ENCODE measurements at places on chromosomes 12 and 14.
A peak's percentile ranks its signal among the peaks of the same experiment; 100 is the strongest.

DNA sequence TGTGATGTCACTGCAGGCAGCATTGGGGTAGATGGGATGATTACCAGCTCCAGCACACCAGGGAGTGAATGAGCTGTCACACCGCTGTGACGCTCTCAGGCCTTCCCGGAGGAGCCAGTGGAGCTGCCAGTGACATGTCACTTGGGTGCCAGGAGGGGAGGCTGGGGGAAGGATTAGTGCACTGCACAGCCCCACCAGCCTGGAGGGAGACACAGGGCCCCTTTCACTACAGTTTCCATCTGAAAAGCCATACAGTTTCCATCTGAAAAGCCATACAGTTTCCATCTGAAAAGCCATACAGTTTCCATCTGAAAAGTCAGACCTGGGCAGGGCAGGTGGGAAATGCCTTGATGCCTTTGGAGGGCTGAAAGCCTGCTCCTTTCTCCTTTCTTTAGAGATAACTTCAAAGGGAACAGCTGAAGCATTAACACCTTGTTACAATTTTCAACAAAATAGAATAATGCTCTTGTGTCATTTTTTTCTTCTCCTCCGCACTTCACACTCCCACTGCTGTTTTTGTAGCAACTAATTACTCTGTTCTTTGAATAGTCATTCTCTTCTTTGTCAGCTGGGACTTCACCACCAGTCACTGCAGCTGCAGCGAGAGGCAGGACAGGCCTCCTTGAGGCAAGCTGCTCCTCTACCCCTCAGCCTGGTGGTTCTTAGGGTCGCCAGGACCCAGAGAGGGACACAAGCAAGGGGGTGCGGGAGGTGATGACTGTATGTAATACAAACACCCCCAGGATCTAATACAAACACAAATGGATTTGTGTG lies 256.9 kb upstream of the RGS6 start:
- DNase-seq: no peak

- DNase-seq: no peak
Measured at GRCh38 chr14:89351221-89351515, 65.9 kb downstream of the FOXN3 start.

GRCh38 chr12:31752450-31752849 lies 23.6 kb upstream of the AMN1 start:
- no peak for DNase-seq

- DNase-seq: no peak
Measured at GRCh38 chr12:130441771-130442760, 104.4 kb downstream of the PIWIL1 start.

DNA sequence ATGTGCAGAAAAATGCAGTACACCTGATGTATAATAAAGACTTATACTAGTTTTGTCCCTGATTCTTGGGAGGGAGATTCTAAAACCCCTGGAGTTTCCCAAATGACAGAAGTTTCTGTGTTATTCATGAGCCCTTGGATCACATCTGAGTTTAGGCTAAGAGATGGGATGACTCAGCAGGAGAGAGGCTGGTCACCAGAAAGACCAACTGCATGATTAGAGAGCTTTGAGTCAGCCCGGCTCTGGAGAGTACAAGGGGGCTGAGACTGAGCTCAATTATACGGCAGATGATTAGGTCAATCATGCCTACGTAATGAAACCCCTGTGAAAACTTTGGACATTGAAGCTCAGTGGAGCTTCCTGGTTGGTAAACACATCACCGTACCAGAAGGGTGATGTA lies 174.2 kb downstream of the SSPN start:
- peak; percentile 83 for DNase-seq

GRCh38 chr12:67921286-67921685 lies 68.0 kb upstream of the IFNG-AS1 start:
- no peak for DNase-seq

DNA sequence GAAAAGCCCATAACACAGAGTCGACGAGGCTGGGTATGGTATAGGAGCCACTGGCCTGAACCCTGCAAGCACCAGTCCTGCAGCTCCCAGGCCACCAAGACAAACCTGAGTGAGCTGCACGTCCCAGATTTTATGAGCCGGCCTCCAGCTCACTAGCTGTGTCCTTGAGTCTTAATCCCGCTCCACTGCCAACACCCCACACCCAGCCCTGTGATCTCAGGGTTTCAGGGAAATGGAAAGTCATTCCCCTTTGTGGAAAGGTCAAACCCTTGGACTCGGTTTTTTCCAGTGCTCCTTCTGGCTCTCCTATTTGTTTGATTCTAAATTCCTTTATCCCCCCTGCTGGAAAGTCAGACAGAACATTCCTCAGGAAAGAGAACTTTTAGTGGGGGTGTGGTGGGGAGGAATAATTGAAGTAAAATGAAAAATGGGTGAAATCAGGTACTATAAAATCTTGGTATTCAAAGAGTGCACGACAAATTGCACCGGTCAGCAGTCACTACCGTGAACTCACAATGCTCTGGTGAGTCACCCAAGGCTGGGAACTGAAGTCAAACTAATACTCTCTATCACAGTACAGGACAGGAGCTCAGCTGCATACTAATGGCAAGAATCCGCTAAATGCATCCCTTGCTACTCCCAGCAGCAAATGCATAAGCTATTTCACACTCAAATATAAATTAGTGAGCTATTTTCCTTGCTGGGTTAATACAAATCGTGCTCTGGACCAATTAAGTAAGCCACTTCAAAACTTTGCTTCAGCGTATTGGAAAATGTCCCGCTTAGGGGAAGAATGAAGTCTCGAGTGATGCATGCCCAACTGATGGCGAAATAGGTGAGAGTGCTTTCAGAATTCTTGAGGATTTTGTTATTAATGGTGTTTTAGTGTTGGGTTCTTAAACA lies 9.0 kb downstream of the PITPNM2 start:
- peak; percentile 75 for DNase-seq

GRCh38 chr12:24960222-24960855 lies 11.4 kb upstream of the BCAT1 start:
- DNase-seq: peak; percentile 69

DNA sequence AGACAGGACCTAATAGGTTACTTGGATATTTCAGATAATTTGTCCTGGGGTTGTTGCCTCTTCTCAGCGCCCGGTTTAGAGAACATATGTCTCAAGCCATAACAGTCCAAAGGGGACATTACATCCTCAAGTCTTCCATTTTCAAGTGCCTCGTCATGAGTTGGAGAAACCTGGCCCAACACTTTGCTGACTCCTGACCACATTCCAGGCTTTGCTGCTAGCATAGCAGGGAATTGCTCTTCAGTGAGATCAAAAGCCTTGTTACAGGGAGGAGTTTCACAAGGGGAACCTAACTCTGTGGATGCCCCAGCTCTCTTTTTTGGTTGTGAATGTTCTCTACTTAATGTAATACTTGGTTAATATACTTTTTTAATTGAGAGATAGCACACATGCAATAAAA lies 8.2 kb upstream of the MMP19 start:
- peak; percentile 62 for DNase-seq

- DNase-seq: no peak
Measured at GRCh38 chr12:33676866-33677265, 237.2 kb upstream of the SYT10 start.

DNA sequence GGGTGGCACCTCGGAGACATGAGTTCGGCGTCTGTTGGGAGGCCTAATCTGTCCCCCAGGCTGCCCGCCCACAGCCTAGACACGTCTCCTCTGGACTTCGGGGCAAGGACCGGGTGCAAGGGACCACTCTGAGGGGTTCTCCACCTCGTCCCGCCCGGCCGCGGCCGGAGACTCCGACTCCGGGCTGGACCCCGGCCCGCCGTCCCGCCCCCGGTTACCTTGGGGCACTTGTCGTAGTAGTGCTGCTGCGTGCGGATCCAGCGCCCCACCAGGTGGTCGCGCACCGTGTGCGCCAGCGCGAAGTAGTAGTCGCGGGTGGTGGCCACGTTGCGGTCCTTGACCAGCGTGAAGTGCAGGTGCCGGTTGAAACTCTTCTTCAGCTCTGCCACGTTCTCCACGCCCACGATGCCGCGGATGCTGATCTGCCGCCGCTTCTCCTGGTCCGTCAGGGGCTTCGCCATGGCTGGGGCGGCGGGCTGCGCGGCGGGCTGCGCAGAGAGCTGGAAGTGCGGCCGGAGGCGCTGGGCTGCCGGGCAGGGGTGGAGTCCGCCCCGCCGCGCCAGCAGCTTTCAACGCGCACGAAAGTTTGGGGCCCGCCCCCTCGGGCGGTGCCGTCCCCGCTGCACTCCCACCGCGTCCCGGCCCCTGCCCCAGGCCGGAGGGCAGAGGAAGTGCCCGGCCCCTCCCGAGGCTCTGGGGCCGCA lies at the start of gene PYGL:
Gene PYGL (minus strand): TSS at position 541 of the 704 bp plus-strand sequence. CDS start 80 bp downstream, at position 461.
- DNase-seq: peak; percentile 59

DNA sequence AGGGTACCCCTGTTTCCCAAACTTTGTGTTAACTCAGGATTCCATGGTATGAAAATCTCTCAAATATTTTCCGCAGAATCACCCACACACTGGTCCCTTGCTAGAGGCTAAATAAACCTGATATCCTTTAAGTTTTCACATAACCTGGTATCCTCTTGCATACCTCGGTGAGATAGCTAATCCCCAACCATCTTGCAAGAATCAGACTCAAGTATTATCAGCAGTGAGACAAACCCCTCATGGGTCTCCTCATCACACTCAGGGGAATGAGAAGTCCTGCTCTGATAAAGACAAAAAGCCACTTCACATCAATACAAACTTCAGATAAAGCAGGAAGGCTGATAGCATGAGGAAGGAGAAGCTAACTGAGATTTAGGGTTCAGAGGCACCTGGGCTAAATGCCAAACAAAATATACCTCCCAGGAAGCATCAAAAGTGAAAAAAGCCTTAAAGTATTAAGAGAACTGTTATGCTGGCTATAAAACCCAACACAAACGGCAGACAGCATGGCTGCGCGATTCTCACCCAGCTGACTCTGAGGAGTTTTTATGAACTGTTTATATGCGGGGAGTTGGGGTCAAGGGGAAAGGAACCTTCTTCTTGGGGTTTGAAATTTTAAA lies 96.5 kb downstream of the FOXN3 start:
- DNase-seq: no peak

- peak; percentile 95 for DNase-seq
Measured at GRCh38 chr12:64560396-64561301, 49.6 kb upstream of the RASSF3 start.

DNA sequence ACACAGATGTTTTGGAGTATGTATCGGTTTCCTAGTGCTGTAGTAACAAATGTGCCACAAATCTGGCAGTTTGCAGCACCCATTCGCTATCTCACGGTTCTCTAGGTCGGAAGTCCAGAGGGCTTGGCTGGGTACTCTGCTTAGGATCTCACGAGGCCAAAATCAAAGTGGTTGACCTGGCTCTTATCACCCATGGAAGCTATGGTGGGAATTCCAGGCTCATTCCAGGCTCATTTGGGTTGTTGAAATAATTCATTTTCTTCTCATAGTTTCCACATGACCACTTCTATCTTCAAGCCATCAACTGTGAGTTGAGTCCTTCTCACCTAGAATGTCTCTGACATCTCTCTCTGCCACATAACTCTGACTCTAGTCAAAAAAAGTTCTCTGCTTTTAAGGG lies 431.0 kb upstream of the TMPO start:
- DNase-seq: no peak

- no peak for DNase-seq
Measured at GRCh38 chr14:79378020-79378419, 833.3 kb downstream of the DIO2 start.

- peak; percentile 97 for DNase-seq
Measured at GRCh38 chr14:95507174-95507573, 9.3 kb downstream of the SYNE3 start.

DNA sequence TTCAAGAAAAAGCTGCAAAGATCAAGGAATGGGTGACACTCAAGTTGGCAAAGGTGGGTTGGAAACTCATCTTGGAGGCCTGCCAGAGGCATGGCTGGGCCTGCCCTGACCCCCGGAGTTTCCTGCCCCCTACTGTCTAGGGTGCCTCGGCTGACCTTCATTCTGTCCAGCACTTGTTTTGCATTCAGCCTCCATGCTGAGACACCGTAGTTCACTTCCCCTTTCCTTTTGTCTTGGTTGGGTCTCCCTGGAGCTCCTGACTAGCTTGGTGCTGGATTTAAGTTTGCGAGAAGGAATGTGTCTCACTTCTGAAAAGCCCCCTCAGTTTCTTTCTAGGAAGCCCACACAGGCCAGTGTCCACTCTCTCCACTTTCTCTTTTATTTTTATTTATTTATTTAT lies 26.5 kb downstream of the PLEKHH1 start:
- DNase-seq: no peak

GRCh38 chr12:70443062-70443673 lies 77.1 kb downstream of the KCNMB4 start:
- DNase-seq: no peak

DNA sequence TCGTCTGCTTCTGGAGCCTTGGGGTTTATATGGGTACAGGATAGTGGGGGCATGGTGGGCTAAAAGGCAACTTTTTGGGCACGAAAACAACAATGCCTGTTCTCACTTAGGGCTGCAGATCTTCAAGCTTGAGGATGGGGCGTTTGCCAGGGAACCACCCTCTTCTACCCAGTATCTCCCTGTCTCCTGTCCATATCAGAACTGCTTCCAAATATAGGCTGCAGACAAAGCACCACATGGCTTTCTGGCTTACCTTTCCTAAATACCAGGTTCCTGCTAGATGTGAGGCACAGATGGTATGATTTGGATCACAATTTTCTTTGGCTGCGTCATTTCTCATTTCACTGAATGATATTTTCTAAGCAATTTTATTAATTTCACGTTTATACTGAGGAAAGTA lies 70.4 kb downstream of the CMAS start:
- DNase-seq: no peak

DNA sequence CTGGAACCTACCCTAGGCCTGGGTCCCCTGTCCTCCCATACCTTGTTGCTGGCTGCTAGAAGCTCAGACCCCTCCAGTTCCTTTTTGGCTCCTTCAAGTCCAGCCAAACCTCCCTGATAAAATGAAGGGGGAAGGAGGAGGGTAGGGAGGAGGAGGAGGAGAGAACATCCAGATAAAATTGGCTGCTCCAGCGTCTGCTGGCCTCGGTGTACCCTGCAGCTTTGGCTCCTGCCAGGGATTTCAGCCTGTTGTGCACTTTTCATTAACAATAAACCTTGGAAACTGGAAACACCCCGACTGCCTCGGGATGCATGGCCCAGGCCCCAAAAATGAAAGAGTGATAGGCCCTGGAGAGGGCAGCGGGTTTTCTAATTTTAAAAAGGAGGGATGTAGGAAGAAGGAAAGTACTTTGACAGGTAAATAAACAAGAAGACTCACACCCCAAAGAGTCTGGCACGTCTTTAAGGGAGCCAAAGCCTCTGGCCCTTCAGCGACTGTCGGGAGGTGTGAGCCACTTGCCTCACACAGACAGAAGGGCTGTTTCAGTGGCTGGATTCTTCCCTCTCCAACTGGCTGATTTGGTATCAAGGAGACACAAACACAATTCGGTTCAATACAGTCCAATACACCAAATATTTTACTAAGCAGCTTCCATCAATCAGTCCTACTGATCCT lies 49.8 kb downstream of the NUAK1 start:
- DNase-seq: no peak

- DNase-seq: peak; percentile 66
Measured at GRCh38 chr12:98399532-98399931, 115.9 kb upstream of the TMPO start.

GRCh38 chr12:9051158-9051550 lies 61.8 kb downstream of the KLRG1 start:
- DNase-seq: no peak

DNA sequence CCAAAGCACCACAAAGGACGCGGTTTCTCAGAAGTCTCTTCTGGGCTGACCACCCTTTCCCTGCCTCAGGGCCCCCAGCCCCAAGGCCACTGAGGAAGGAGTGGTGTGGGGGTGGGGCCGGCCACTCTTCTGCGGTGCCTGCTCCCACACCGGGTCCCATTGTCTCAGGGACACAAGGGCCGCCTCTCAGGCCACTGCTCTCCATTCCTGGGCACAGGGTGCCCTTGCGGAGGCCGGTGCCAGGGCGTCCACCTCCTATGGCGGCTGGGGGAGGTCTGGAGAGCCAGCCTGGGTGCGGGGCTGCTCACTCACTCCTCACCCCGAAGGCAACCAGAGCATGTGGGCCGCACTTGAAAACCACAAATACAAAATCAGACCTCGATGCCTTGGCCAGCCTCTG lies 44.1 kb downstream of the PRIMA1 start:
- DNase-seq: no peak
